Activated naive CD8-positive, alpha-beta T cell treated with anti-CD3 and anti-CD28 coated beads, Interleukin-2, amount 50 U/mL, for 24 hours (primary cell): ENCODE measurements at places on chromosomes 7 and 10.

DNA sequence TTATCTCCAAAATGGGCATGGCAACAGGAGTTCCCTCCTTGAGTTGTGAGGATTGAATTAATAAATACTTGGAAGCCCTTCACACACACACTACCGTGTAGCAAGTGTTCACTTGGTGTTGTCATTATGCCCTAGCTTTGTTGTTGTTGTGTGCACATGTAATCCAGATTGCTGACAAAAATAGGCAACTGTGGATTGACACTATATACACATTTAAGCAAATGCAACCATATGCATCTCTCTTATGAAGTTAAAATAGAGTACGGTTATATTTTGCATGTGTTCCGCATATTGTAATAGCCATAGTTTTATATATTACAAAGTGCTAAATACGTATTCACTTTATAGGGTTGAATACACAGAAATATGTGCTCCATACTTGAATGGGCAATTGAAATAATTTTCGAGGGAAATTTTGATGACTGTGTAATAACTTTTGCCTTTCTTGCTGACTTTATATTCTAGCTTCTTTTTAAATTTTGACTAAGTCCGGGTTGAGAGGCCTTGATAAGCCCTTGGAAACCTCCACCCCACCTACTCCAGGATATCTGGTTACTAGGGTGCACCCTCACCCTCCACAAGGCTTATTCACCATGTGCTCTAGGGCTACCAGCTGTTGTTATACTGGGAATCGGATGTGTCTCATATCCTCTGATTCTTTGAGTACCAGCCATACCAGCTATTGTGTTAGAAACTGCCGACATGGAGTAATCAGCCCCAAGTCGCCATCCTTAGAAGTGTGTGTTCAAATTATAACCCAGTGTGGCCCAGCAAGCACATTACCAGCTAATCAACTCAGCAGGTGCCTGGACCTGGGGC, 265.0 kb downstream of the CAMK1D start:
- no peaks in the 10 kb centered on the region for H3K27me3 ChIP-seq
- H3K4me1 ChIP-seq, result peaks cover 6% of the 10 kb centered on the region
- DNase-seq, result no peak
- no peak overlapping the region for H3K27ac ChIP-seq
- peaks cover 2% of the 10 kb centered on the region for H3K36me3 ChIP-seq

GRCh38 chr10:97889461-97890265, 40.0 kb downstream of the GOLGA7B start:
- no peaks in the 10 kb centered on the region for H3K36me3 ChIP-seq
- peaks cover 8% of the 10 kb centered on the region for H3K27me3 ChIP-seq
- peaks cover 11% of the 10 kb centered on the region for H3K4me1 ChIP-seq
- no peak overlapping the region for H3K27ac ChIP-seq

- peaks cover 6% of the 10 kb centered on the region for H3K27me3 ChIP-seq
- no peak for DNase-seq
Measured at GRCh38 chr10:4301291-4302045, 516.5 kb upstream of the KLF6 start.

DNA sequence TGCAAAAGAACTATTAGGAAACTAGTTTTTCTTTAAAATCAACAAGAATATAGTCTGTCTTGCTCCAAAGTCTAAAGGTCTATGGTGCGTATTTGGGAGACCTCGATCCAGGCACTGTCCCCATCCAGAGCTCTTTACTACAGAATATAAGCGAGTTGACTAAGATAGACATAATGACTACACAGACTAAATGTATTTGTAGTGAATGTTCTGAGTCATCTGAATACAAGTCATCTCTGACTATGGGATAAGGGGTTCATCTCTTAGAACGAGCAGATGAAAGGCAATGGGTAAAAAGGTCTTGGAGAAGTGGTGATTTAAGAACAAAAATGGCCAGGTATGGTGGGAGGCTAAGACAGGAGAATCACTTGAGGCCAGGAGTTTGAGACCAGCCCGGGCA, 136.0 kb upstream of the RSU1 start:
- H3K27ac ChIP-seq, result no peak overlapping the region
- DNase-seq, result no peak
- peaks cover 14% of the 10 kb centered on the region for H3K4me1 ChIP-seq
- no peaks in the 10 kb centered on the region for H3K27me3 ChIP-seq

DNA sequence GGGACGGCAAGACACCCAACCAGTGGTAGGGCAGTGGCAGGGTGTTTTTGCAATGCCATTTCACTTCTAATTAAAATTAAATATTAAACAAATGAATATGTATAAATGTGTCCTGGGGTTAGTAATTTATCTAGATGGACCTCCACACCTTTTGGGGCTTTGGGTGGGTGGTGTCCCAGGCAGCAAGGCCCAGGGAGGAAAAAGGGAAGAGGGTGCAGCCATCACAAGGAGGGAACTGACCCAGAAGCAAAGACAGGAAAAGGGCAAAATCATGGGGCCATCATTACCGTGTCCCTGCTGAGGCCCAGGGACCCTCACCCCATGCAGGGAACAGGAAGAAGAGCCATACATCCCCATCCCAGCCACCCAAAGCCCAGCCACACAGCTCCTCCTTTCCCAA, 204.6 kb downstream of the GRID1 start:
- no peaks in the 10 kb centered on the region for H3K4me1 ChIP-seq
- no peaks in the 10 kb centered on the region for H3K36me3 ChIP-seq
- H3K27ac ChIP-seq, result no peak overlapping the region

GRCh38 chr7:45033261-45033930, 33.4 kb downstream of the CCM2 start:
- peak overlapping the region; percentile 52 for H3K4me3 ChIP-seq
- peaks cover 13% of the 10 kb centered on the region for H3K36me3 ChIP-seq
- no peak for DNase-seq
- peak overlapping the region; percentile 81 for H3K27ac ChIP-seq

DNA sequence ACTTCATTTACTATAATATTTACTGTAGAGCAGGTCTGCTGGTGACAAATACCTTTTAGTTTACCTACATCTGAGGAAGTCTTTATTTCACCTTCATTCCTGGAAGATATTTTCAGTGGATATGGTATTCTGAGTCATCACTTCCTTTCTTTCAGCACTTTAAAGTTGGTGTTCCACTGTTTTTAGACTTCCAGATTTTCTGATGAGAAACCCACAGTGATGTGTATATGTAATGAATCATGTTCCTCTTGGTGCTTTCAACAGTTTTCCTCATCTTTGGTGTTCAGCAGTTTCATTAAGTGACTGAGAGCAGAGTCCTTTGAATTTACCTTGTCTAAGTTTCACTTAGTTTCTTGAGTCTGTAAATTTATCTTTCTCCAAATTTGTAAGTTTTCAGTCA, 36.4 kb downstream of the COPG2 start:
- H3K27me3 ChIP-seq, result no peaks in the 10 kb centered on the region
- H3K27ac ChIP-seq, result no peak overlapping the region
- peaks cover 16% of the 10 kb centered on the region for H3K36me3 ChIP-seq
- DNase-seq, result no peak

GRCh38 chr10:33132626-33133025, 174.6 kb upstream of the ITGB1 start:
- H3K4me3 ChIP-seq, result no peak overlapping the region
- H3K27ac ChIP-seq, result peak overlapping the region; percentile 10
- peaks cover 90% of the 10 kb centered on the region for H3K4me1 ChIP-seq
- peaks cover 2% of the 10 kb centered on the region for H3K27me3 ChIP-seq
- no peak for DNase-seq

GRCh38 chr10:17273403-17273802, 45.4 kb downstream of the VIM start:
- H3K4me1 ChIP-seq, result peaks cover 3% of the 10 kb centered on the region
- no peaks in the 10 kb centered on the region for H3K36me3 ChIP-seq
- H3K27ac ChIP-seq, result no peak overlapping the region
- DNase-seq, result no peak

- H3K4me3 ChIP-seq, result no peak overlapping the region
- H3K4me1 ChIP-seq, result no peaks in the 10 kb centered on the region
- H3K27ac ChIP-seq, result no peak overlapping the region
- DNase-seq, result no peak
Measured at GRCh38 chr7:122674502-122674901, 24.4 kb downstream of the RNF133 start.

DNA sequence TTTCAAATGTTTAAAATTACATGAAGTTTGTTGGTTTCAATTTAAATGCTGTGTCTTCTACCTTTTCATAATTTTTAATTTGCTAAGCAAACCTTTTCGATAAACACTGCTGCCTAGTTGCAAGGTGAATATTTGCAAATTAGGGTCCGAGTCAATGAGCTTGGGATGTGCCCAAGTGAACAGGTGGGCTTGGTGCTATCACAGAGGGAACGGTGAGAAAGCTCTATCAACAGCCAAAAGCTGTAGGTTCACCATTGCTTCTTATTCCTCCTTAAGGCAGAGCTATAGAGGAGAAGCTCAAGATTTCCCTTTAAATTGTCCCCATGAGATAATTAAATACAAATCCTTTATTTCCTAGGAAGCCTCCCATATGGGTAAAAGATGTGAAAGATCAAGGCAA, 245.3 kb upstream of the CELF2 start:
- no peak overlapping the region for H3K27ac ChIP-seq
- no peaks in the 10 kb centered on the region for H3K4me1 ChIP-seq
- no peak overlapping the region for H3K4me3 ChIP-seq
- DNase-seq, result no peak
- peaks cover 3% of the 10 kb centered on the region for H3K27me3 ChIP-seq

GRCh38 chr10:43903451-43903850, 254.8 kb upstream of the ZNF32 start:
- no peak for DNase-seq
- H3K27me3 ChIP-seq, result peaks cover 8% of the 10 kb centered on the region

- H3K36me3 ChIP-seq, result peaks cover 1% of the 10 kb centered on the region
- H3K27me3 ChIP-seq, result peaks cover 2% of the 10 kb centered on the region
- H3K27ac ChIP-seq, result no peak overlapping the region
- peaks cover 12% of the 10 kb centered on the region for H3K4me1 ChIP-seq
- DNase-seq, result no peak
- no peak overlapping the region for H3K4me3 ChIP-seq
Measured at GRCh38 chr10:32437334-32437733, 8.6 kb upstream of the CCDC7 start.

DNA sequence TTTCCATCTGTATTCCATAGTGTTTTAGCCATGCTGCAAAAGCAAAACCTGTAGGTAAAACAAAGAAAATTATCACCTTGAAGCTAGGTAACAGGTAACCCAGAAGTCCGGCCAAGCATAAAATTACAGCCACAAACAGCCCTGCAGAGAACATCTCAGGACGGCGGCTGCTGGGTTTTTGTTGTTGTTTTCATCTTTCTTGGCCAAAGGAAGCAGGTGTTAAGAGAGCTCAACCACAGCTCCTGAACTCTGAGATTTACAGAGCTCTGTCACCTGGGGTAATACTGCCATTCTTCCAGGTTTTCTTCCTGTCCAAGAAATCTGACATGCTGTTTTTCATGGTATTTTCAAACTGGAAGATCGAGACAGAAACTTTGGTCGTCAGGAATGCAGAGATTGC, 847 bp upstream of the SCIN start:
- no peak for DNase-seq
- peaks cover 49% of the 10 kb centered on the region for H3K27me3 ChIP-seq
- H3K4me3 ChIP-seq, result no peak overlapping the region
- no peaks in the 10 kb centered on the region for H3K36me3 ChIP-seq

DNA sequence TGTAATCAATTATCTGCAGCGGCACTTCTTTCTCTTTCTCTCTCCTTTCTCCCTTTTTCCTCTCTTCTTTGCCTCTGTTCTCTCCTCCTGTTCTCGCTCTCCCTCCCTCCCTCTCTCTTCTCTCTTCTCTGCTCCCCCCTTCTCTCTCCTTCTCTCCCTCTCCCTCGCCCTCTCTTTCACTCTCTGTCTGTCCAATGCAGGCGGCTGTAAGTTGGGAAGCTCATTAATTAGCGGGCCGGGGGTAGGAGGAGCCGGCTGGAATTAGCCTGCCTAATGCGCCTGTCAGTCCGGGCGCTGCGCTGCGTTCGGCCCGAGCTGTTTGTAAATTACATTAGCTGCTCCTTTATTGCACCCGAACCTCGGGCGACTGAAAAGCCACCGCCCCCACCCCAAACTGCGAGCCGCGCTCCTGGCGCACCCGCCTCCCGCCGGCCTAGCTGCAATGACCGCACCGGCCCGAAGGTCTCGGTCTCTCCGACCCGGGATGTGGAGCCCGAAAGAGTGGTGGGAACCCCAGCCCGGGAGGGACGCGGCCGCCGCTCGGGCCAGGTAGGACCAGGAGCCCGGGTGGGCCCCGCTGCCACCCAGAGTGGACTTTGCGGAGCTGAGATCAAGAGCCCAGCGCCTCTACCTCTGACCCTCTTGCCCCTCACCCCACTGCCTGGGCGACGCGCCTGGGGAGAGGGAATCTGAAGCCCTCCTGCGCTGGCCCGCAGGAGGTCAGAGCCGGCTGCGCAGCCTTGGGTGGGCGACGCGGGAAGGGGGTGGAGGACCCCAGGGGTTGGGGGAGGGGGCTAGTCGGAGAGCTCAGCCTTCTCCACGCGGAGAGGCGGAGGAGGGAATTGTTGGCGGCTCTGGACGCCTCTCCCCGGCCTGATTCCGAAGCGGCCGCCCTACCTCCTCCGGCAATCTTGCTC, at the start of gene LBX1:
Gene LBX1, minus strand, starts transcription at position 198 of the 917 bp plus-strand sequence. CDS start 648 bp downstream, outside the sequence.
- no peak for DNase-seq
- H3K4me1 ChIP-seq, result peaks cover 34% of the 10 kb centered on the region
- H3K36me3 ChIP-seq, result no peaks in the 10 kb centered on the region
- H3K4me3 ChIP-seq, result peak within 1 kb of the TSS; percentile 15
- H3K27ac ChIP-seq, result no peak within 1 kb of the TSS

DNA sequence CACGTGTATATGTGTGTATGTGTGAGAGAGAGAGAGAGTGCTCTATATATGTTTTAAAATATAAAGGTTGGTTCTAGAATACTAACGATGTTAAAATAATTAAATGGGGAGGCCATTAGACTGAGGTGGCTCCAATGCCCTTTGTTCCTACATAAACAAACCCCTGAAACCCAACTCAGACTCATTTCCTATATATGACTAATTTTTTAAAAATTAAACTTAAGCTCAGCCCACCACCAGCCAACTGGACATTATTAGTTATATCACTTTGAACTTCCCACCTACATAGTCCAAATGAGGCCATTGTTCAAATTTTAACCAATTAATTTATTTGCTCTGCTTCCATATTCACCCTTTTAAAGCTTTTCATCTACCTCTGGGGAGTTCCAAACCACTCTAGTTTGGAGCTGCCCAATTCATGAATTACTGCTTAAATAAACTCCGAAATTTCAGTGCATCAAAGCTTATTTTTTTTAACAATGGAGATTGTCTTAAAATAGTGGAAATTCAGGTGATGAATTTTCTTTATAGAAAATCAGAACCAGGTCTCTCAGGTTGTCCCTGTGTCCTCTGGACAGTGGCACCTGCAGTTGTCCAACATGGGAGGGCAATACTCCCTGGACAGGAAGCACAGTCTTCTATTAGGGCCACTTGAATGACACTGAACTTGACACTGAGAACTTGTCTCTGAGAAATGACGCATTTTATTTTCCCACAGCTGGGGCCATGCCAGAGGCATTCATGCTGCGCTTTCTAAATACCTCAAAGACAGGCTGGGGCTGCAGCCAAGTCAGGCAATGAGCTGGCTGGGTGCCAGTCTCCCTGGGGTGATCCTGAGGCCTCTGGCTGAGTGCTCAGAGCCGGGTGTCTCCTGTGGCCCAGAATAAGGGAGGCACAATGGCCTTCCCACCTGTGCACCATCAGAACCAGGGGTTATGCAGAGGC, 109.5 kb upstream of the TMEM72 start:
- no peak overlapping the region for H3K27ac ChIP-seq
- no peaks in the 10 kb centered on the region for H3K36me3 ChIP-seq
- H3K4me1 ChIP-seq, result no peaks in the 10 kb centered on the region
- peaks cover 15% of the 10 kb centered on the region for H3K27me3 ChIP-seq
- H3K4me3 ChIP-seq, result no peak overlapping the region
